ENCODE measurements at places on chromosomes 11 and 22.

- DNase-seq = no peak
Measured at GRCh38 chr11:132257871-132258270, 887.5 kb downstream of the NTM start.

DNA sequence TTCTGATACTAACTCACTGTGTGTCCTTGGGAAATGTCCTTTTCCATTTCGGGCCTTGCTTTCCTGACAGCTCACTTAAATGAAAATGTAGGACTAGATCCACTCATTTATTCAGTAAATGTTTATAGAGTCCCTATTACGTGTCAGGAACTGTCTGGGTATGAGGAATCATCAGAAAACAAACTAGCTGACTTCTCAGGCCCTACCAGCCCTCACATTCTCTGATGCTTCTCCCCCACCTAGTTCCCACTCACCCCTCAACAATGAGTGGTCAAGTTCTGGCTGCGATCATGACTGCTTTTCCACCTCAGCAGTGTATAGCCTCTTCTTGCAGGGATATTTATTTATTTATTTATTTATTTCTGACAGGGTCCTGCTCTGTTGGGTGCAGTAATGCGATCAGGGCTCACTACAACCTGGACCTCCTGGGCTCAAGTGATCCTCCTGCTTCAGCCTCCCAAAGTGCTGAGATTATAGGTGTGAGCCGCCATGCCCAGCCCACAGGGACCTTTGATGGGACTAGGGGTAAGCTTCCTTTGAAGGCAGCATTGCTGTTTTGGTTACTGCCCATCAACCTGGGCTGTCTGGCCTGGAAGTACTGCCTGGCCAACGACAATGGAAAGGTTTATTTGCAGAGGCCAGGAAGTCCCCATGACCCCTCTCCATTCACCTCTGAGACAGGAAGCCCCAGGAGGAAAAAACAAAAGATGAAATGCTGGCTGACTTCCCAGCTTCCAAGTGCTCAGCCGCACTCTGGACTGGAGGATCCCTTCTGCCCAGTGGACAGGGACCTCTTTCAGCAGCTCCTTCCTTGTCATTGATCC lies 33.1 kb upstream of the POLD3 start:
- DNase-seq = no peak

DNA sequence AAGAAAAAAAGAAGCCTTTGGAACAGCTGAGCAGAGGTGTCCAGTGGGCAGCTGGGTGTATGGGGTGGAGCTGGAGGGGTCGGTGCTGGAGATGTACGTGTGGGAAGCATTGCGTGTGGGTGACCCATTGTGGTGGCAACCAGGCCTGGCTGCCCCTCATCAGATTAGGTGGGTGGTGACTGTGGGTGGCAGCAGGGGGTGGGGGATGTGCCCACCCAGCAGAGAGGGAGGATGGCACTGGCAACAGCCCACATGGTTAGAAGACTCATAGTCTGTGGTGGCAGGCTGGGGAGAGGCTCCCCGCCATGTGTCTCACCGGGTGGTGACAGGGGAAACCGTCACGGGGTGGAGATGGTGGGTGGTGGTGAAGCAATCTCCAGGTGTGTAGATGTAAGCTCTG lies 27.6 kb downstream of the TP53I11 start:
- DNase-seq = no peak

DNA sequence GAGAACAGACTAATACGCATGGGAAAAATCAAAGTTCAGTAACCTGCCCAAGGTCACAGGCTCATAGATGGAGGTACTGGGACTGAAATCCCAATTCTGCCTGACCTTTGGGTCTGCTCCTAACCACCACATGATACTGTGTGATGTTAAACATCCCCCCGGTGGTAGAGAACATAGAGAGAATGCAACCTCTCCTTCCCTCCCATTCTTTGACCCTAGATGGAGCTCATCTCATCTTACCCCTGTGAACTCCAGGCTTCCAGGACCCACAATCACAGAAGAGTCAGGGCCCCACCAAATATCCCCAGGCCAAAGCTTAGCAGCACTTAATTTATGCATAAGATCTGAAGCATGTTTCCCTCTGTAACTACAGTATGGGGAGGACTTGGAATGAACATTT lies 198.5 kb downstream of the MYO18B start:
- DNase-seq = no peak

- no peak for DNase-seq
Measured at GRCh38 chr11:65850217-65851082, 7.5 kb downstream of the CFL1 start.

- DNase-seq = no peak
Measured at GRCh38 chr11:129705933-129706332, 109.7 kb upstream of the TMEM45B start.

GRCh38 chr11:128733440-128734102 lies 39.7 kb downstream of the FLI1 start:
- no peak for DNase-seq

DNA sequence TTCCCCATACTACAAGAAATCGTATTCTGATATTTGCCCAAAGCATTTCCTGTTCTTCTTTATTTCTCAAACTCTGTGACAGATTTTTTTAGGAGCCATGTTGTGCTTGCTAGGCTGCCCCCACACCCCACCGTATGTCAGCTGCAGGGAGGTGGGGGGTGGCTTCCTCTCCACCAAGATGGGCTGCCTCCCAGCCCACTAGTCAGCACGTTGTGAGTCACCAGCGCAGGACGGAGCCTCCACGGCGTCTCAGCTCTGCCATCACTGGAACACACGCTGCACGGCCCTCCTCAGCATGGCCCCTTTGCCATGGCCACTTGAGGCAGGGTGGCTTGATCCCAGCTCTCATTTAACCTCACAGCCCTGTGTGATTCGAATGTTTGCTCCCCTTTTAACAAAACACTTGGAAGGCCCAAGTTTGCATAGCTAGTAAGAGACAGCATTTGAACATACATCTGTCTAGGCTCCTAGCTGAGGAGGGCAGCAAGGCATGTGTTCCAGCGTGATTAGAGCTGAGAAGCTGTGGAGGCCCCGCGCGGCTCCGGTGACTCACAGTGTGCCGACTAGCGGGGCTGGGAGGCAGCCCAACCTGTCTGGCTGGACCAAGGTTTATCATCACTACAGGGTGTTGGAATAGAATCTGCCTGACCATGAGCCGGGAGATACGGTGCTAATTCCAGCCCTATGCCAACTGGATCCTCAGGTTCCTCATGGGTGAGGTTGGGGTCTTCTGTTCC lies 180.7 kb upstream of the NCAM1 start:
- no peak for DNase-seq

DNA sequence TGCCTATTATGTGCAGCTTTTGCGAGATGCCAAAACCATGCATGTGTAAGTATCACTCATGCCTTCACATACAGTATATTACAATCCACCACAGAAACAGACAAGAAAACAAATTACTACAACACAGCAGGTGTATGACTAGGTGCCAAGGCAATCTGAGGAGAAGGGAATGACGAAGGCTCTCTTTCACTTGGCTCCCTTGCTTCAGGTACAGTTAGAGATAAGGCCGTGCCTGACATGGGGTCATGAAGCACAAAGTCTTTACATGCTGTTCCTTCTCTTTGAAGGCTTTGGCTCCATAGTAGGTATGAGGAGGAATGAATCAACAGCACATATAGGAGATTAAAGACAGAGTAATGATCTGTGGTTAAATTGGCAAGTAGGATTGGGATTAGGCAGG lies 65.2 kb upstream of the FSHB start:
- DNase-seq = no peak

DNA sequence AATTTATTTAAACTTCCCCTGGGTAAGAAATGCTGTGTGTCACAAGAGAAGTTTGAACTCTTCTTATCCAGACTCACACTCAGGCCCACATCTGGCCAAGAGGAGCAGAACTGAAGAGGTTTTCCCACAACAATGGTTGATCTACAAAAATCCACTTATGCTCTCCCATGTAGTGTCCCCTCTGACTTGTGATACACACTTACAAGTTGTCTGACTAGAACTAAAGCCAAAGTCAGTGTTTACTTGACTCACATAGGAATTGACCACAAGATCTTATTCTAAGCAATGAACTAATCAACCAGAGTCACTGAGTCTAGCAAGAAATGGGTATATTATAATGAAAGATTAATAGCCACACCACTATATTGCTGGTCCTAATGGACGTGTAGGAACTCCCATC lies 133.0 kb downstream of the ATG16L2 start:
- DNase-seq = no peak

DNA sequence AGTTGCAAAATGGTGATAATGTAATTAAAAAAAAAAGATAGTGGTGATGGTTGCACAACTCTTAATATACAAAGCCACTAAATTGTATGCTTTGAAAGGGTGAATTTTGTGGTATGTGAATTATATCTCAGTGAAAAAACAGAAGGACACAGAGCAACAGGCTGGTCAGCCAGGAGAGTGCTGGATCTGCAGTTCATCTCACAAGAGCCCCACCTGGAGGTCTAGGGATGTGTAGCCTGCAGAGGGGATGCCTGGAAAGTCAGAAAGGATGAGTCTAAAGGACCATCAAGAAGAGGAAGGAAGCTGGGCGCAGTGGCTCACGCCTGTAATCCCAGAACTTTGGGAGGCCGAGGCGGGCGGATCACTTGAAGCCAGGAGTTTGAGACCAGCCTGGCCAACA lies 9.0 kb downstream of the POLR3H start:
- DNase-seq = peak; percentile 27

DNA sequence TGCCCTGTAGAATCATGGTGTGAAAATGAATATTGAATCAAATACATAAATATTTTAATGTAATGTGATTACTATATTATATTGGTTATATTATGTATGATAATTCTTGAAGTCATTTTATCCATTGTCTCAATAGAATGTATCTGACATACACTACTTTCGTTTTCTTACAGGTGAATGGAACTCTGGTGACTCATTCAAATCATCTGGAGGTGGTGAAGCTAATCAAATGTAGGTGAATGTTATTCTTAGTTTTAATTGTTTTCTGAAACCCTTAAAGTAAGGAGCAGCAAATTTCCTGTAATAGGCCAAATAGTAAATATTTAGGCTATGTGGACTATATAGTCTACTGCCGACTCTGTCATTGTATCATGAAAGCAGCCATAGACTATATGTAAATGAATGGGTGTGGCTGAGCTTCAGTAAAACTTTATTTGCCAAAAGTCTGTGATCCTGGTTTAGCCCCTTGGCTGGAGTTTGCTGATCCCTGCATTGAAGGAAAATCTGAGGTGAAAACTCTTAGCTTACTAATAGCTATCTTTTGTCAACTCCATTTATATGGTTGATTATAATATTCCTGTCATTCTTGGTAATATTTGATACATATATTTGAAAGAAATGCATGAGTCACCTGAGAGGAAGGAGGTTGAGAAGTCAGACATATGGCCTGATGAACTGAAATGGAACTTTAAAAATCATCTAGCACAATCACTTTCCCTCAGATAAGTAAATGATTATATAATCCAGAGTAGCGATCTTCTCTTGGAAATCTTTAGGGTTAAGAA lies 87.2 kb upstream of the GRIK4 start:
- DNase-seq = no peak

DNA sequence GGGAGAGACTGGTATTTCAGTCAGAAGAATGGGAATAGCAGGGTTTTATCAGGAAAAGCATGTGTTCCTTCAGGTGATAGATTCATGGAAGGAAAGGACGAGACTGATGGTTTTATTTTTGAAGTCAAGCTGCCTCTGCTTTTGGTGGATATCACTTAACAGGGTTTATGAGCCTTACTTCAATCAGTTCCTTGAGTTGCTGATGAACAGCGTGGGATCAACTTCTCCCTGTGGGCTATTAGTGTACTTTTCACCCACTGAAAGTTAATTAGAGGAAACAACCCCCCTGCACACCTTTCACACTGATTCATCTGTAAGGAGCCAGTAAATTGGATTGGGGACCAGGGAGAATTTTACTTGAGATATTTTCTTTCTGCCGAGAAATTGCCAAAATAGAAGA lies 479.0 kb downstream of the NELL1 start:
- no peak for DNase-seq

DNA sequence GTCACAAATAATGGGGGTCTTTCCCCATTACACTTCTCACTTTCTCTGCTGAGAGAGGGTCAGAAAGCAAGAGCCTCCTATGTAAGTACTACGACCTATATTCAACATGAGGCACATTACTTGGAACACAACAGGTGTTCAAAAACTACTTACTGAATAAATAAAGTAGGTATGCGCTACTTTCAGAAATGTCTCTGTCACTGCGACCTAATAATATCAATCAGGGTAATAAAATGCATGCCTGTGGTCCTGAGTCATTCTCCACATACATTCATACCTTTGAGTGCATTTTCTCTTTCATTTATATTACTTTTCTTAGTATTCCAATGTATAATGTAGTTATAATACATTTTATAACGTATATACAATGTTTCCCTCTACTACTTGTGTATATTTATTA lies 838.9 kb downstream of the DLG2 start:
- DNase-seq = no peak

DNA sequence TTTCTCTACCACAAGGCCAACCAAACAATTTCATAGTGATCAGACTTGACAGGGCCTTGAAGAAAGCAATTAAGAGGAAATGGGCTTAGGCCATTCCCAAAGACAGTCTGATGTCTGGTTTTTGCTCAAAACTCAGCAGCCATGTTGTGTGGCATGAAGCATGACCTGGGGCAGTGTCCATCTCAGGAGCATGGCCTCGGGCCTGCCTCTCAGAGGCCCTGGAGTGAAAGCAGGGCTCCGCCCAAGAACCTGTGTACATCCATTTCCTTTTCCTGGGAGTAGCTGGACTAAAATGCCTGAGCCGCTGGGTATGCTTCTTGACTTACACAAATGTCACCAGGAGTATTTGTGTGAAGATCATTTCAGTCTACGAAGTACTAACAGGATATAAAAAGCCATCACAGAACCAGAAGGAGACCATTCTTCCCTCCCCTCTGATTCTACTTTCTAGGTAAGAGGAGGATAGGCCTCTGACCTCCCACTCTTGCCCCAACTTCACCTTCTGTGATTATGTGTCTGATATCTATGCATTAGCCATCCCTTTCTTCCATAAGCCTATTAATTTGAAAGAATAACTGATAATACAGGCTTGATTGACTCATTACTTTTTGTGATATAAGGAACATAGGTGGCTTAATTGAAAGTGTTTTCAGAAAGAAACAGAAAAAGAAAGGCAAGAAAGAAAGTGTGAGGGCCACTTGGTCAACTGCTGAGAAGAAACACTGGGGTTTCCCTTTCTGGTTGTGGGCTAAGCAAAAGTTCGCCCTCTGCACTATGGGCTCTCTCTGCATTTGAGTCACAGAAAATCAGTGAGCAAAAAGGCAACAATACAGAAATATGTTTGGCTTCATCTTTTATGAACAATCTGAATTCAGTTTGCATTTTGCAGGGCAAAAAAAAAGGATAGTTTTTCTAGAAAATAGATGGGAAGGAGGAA lies 188.6 kb upstream of the MTMR2 start:
- no peak for DNase-seq
